ENCODE measurements at places on chromosomes 1 and 21. TPM values are rescaled to one million over a fixed set of nuclear protein-coding genes. Genes with fewer than 3 reads are reported as not detected.

The LRRC39 gene
- total RNA-seq: not detected

The CLCA4 gene
- not detected for total RNA-seq

The TTC22 gene
- total RNA-seq: 4.3 TPM

The SNIP1 gene
- total RNA-seq: 6.8 TPM

The FAM163A gene
- total RNA-seq: not detected

The CAPN8 gene
- not detected for total RNA-seq

The ATP5IF1 gene
- total RNA-seq: 505 TPM

The LCE2B gene
- total RNA-seq: not detected

The ABCA4 gene
- not detected for total RNA-seq

- no peak for DNase-seq
These were observed 10.7 kb upstream of the LAPTM5 start for GRCh38 chr1:30768159-30768829.

DNA sequence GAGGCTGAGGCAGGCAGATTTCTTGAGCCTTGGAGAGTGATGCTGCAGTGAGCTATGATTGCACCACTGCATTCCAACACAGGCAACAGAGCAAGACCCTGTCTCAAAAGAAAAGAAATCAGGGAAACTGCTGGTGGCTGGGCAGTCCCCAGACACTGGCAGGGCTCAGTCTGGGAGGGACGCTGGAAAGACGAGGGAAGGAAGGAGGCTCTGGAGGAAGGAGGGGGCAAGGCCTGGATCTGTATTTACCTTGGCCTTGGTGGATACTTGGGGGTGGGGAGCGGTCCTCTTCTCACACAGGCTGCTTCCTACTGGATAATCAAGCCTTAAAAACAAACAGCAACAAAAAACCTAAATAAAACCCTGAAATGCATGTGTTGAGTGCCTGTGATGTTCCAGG, 24.4 kb downstream of the KCNQ4 start:
- no peak for DNase-seq

DNA sequence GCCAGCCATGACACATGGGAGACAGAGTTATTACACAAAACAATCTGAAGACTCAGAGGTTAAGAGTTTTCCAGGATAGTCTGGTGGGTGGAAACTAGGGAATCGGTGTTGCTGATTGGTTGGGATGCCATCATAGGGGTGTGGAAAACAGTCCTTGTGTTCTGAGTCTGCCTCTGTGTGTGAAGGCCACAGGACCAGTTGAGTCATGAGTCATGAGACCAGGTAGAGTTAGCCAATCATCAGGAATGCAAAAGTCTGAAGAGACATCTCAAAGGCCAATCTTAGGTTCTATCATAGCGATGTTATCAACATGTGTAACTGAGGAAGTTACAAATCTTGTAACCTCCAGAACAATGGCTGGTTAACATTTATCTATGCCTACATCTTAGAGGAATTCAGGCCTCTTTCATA, 49.7 kb upstream of the NEK7 start:
- DNase-seq: peak; percentile 30

GRCh38 chr1:170863621-170864020, 71.7 kb upstream of the MROH9 start:
- no peak for DNase-seq

DNA sequence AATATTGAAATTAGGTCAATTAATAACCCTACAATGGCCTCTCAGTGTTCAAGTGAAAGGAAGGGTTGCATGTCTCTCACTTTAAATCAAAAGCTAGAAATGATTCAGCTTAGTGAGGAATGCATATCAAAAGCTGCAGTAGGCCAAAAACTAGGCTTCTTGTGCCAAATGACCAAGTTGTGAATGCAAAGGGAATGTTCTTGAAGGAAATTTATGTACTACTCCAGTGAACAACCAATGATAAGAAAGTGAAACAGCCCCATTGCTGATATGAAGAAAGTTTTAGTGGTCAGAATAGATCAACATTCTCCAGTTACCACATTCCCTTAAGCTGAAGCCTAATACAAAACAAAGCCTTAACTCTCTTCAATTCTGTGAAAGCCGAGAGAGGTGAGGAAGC, 10.0 kb downstream of the MAEL start:
- peak; percentile 61 for DNase-seq

GRCh38 chr1:247864644-247865043, 7.7 kb downstream of the TRIM58 start:
- DNase-seq: no peak

GRCh38 chr1:119225831-119226230, 85.4 kb upstream of the WARS2 start:
- DNase-seq: no peak

- peak; percentile 84 for DNase-seq
These were observed 32.2 kb downstream of the BATF3 start for GRCh38 chr1:212667223-212668139.

GRCh38 chr1:29286194-29286767, 50.0 kb downstream of the PTPRU start:
- no peak for DNase-seq

- DNase-seq: no peak
These were observed 3.3 kb upstream of the ADAR start for GRCh38 chr1:154611150-154611862.

DNA sequence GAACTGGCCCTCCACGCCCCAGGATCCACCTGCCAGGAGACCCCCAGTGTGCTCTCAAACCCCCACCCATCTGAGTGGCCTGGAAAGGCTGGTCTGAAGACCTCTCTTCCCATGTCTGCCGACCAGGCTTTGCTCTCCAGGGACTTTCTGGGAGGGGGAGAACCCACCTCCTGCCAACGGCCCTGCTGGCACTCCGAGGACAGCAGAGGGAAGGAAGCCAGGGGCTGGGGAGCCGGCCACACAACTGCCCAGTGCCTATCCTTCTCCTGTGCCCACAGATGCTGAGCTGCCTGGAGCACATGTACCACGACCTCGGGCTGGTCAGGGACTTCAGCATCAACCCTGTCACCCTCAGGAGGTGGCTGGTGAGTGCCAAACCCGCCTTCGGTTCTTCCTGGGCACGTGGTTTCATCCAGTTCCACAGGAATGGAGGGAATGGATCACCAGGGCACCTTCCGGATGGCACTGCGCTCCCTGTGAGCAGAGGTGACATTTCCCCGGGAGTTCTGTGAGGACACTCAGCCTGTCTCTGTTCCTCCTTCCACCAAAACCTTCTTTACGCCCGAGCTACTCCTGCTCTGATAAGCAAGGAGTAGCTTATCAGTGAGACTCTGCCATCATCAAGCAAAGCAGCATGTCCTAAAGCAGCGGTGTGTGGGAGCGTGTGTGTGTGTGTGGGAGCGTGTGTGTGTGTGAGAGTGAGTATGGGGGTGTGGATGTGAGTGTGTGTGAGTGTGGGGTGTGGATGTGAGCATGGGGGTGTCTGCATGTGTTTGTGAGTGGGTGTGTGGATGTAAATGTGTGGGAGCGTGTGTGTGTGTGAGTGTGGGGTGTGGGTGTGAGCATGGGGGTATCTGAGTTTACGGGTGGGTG, 105.5 kb downstream of the PDE9A start:
- no peak for DNase-seq

DNA sequence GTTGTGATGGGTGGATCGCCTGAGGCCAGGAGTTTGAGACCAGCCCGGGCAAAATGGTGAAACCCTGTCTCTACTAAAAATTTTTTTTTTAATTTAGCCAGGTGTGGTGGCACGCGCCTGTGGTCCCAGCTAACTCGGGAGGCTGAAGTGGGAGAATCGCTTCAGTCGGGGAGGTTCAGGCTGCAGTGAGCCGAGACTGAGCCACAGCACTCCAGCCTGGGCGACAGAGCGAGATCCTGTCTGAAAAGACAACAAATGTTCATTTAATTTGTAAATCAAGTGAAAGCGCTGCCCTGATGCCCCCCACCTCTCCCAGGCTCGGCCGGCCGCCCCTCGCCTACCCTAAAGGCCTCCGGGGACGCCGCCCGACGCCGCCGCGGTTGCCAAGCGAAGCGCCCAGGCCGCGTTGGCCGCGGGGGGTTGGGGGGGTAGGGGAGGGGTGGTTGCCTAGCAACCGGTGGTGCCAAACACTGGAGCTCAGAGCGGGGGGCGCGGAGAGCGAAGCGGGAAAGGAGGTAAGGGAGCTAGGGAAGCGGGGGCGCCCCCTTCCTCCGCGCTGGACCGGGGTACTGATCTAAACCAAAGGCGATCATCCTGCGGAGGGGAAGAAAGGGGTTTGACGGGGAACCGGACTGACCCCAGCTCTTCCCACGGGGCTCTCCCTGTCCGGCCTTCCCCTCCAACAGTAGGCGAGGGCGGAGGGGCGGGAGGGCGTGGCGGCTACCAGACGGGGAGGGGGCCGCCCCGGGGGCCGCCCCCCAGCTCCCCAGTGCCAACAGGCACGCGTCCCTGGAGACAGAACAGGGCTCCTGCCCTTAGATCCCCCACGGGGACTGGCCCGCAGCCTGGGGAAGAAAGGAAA, at the start of gene TEKT2:
Gene TEKT2 (plus strand): TSS at position 460 of the 862 bp plus-strand sequence. CDS start 828 bp downstream, outside the sequence.
- DNase-seq: no peak

DNA sequence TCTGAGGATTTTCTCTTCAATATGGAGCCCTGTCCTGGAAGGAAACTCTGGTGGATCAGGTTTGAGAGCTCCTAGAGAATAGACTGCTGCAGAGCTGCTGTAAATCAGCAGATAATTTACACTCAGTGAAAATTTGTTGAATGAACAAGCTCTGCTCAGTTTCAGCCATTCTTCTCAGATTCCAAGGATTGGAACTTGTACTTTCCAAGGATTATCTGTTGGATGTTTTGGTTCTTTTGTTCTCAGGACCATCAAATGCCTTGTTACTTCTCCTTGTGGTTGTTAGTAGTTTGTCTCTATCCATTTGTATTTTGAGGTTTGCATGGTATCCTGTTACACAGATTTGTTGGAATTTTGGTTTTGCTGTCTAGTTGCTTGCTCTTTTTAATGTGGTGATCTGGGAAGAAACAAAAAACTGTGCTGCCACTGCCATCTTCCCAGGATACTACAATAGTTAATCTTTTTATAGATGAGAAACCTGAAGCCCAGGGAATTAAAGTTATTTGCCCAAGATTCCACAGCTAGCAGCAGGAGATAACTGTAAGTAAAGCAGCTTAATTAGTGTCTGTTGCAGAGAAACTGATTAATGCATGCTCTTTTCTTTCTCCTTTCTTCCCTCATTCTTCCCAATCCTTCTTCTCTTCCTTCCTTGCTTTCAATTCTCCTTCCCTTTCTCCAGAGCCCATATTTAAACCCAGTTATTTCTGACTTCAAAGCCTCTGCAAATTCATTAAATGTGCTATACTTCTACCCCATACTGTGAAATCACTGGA, 21.7 kb upstream of the KIFAP3 start:
- DNase-seq: no peak

- DNase-seq: no peak
These were observed 16.0 kb upstream of the PROK1 start for GRCh38 chr1:110434946-110435345.

- DNase-seq: no peak
These were observed 88.4 kb downstream of the ST6GALNAC5 start for GRCh38 chr1:76955652-76956051.

- no peak for DNase-seq
These were observed 329.5 kb downstream of the SIPA1L2 start for GRCh38 chr1:232300466-232300865.

- DNase-seq: no peak
These were observed 30.7 kb downstream of the PPP2R5A start for GRCh38 chr1:212315907-212316306.

DNA sequence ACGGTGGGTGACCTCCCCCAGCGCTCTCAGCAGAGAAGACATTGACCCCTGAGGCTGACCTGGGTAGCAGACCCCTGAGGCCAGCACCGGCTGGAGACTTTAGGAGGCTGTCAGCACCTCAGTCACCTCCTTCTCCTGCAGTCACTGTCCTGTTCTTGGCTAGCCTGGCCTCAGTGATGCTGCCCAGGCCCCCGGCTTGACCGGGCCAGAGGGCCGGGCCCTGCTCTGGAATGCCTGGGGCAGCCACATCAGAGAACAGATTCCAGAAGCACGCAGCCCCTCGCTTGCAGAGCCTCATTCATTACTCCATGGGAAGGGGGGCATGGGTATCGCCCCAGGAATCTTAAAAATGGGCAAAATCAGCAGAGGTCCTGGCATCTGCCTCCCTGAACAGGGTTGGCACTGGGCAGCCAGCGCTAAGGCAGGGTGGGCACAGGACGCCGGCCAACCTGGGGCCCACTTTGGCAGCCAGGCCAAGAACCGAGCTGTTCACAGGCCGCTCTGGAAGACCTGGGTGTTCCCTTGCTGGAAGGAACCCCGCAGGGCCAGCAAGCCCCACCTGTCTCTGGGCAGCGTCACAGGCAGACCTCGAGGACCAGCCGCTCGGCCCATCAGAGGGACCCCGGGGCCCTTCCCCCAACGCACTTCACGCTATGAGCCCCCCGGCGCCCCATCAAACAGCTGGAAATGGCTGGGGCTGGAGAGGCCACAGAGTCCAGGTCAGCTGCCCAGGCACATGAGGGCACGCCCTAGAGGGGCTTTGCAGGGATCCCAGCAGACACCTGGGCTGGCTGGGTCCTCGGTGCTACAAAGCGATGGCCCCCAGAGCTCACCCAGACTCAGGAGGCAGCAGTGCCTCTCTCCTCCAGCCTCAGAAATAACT, 45.1 kb downstream of the MEGF6 start:
- DNase-seq: no peak

GRCh38 chr21:46038341-46038829, 56.8 kb downstream of the COL6A1 start:
- no peak for DNase-seq

- no peak for DNase-seq
These were observed 183.8 kb downstream of the DHRS3 start for GRCh38 chr1:12434174-12434573.

- DNase-seq: no peak
These were observed 40.8 kb upstream of the DYNLT5 start for GRCh38 chr1:66711420-66711819.

GRCh38 chr1:171346881-171347280, 32.9 kb downstream of the FMO4 start:
- DNase-seq: no peak

DNA sequence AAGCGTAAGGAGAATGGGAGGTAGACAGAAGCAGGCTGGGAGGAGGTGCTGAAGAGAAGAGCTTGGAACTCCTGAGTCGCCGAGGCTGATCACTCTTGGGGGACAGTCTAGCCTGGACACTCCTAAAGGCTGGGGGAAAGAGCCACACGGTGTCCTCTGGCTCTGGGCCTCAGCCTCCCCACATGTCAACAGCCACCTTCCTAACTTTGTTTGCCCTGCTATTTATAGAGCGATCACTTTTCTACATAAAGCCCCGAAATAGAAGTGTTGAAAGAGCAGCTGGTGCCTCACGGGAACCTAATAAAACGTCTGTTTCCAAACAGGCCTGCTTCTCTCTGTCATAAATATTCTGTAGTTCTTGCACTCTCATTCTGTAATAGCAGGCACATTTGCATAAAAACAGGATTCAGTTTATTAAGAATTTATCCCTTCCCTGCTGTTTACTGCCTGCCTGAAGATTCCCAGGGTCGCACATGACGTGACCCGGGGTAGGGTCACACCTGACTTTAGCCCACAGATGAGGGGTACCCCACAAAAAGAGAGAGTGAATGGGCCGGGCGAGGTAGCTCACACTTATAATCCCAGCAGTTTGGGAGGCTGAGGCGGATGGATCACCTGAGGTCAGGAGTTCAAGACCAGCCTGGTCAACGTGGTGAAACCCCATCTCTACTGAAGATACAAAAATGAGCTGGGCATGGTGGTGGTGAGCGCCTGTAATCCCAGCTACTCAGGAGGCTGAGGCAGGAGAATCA, 212.5 kb downstream of the TOMM20 start:
- DNase-seq: no peak
